ENCODE measurements at places on chromosomes 3 and 15.
A peak's percentile ranks its signal among the peaks of the same experiment; 100 is the strongest.

DNA sequence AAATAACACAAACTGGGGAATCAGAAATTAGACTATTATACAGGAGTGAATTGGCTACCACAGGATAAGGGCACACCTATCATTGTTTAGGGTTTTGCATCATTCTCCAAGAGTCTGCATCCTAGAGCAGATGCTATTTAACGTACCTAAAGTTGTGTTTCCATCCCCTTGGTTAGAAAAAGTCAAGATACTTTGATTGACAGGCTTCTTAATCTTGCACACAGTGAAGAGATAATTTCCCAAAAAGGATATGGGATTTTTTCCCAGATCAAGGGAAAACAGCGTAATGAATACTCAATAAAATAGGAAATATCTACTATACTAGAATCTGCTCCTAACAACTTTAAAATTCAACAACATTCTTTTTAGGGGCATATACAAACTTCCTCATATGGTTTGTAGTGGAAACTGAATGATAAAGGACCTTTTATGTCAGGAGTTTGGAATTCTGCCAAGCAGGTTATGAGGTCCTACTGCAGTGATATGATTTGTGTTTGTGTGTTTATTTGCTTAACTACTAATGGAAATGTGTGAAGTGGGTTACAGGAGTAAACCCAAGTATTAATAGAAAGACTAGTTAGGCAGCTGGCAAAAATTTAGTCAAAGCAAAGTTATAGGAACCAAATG is 124.1 kb upstream of the MME start:
- no peak for DNase-seq

DNA sequence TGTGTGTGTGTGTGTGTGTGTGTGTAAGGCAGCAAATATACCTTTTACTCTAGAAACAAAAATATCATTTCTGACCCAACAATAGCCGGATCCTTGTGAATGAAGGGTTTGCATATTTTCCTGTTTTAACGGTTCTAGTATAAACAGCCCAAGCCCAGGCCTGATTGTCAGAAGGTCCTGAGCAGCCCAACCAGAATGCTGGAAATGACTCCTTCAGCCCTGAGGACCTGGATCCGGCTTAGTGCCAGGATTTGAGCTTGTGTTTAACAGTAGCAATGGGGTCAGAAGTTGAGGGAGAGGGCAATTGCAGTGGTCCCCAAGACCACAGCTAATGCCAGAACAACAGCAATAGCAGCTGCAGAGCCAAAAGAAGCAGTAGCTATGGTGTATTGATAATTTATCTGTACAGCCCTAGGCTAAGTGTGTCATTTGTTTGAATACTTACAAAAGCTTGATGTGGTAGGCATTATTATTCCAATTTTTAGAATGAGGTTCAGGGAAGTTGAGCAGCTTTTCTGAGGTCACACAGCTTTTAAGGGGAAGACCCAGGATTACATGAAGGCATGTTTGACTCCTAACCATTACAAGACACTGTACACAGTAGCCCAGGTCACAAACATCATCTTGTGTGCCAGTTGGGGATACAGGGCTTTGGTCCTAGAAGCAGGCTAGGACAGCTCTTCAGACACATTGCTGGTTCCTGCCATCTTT is 12.8 kb downstream of the FOXL2 start:
- DNase-seq = no peak

- DNase-seq = no peak
Measured at GRCh38 chr15:72489943-72490554, 15.9 kb downstream of the ARIH1 start.

DNA sequence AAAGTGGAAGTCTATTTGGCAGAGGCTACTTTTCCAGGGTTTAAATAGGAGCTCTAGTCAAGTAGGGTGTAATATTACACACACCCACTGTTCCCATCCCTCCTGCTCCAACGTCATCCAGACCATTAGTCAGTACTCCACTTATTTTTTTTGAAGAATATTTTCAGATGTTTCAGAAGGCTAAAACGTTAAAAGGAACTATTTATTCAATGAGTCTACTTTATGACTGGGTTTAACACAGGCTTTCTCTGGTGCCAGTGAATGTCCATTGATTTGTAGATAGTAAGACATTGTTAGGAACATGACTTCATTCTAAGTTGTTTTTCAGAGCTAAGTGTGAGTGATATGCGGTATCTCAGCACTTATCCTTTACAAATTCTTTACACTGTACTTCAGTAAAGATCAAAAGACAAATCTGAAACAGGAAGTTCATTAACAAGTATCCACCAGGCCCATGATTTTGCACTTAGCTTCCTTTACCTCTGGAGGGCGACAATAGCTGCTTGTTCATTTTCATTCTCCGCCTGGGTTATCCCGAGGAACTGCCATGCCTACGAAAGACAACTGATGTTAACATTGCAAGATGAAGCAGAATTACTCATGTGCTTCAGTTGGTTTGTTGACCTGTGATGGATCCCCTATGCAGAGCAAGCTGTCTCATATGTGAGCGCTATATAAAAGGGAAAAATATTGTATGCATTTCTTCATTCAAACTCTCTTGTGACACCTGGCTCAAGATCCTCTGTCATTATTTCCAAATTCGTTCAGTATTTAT is 158.7 kb downstream of the USP13 start:
- DNase-seq = no peak

DNA sequence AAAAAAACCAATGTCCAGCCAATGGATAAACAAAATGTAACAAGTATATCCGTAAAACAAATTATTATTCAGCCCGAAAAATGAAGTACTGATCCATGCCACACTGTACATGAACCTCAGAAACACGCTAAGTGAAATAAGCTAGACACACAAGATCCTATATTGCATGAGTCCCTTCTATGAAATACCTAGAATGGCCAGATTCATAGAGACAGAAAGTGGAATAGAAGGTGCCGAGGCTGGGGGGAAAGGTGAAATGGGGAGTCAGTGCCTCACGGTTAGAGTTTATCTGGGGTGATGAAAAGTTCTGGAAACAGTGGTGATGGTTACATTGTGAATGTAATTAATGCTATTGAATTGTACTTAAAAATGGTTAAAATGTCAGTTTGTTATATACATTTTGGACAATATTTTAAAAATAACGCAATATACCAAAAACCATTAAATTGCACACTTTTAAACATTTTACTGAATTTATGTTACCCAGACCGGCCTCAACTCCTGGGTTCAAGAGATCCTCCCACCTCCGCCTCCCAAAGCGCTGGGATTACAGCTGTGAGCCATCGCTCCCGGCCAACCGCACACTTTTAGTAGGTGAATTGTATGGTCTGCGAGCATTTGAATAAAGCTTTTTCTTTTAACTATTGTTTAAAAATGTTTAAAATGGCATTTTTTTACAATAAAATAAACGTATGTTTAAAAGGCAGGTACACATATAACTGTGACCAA is 2.1 kb downstream of the RNF168 start:
- no peak for DNase-seq

GRCh38 chr3:180358179-180358578 is 243.8 kb upstream of the TTC14 start:
- no peak for DNase-seq

DNA sequence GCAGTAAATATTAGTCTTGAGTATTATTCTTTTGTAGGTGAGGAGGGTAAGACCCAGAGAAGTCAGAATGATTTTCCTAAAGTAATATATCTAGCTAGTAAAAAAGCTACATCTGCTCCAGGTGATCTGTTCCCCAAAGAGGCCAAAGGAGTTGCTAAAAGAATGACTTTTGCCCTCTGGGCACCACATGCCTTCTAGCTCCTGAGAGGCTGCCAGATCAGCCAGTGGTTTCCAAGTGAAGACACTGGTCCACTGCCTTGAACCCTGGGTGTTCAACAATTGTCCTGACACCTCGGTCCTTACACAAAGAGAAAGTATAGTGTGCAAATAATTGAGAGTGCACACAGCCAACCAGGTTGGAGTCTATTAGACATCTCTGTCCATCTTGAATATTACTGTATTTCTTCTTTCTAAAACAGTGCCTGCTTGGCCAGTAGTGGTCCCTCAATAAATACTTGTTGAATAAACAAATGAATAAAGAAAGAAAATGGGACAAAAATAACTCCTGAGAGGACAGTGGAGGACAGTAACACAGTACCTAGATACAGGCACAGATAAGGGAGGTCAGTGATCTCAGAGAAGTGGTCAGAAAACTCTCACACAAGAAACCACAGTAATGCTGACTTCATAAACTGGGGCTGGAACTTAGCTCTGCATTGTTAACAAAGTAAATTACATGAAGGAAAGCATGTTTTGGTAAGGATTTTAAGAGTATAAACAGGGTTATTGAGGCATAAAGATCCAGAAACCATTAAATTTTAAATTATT is 56.6 kb upstream of the CSTA start:
- no peak for DNase-seq

DNA sequence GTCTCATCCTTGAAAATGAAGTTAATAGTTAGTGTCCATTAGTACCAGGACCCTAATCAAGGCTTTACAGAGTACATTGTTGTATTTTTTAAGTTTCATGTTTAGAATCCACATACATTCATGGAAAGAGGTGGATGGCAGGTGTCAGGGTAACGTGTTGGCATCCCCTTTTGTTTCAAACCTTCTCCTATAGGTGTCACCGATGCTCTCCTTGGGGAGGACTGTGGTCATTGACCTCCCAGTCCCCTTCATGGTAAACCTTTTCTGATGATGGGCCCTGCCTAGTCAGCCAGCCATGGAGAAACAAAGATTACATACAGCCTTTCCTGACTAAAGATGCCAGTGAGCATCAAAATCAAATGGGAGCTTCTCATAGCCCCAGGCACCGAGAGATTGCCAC is 574.8 kb downstream of the AGBL1 start:
- no peak for DNase-seq

DNA sequence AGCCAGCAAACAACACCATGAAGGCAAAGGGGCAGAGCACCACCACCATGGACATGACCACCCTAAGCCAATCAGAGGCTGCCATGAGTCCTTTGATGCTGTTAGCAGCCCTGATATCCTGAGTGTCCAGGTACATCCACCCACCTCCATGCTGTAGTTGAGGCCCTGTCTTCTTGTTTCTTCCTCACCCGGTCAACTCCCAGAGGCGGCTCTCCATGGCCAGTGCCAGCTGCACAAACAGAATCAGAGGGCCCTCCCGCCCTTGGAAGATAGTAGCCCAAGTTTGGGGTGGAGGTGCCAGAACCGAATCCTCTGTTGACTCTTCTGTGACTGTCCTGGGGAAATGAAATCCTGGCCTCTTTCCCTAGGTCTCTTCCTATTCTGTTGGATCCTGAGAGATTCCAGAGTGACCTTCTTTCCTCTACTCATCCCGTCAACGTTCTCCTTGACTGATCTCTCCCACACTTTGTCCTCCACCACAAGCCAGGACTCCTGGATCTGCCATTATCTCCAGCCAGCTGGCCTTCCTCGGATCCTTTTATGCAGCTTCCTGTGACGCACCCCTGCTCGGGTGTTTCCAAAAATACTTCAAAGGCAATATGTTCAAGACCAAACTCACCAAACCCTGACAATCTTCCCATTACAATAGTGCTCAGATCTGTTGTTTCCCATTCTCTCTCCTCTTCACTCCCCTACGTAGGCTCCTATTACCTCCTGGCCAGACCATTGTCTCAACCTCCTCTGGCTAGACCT is 45.4 kb upstream of the DLG1 start:
- DNase-seq = no peak

- no peak for DNase-seq
Measured at GRCh38 chr3:10956986-10957385, 35.6 kb upstream of the SLC6A1 start.

GRCh38 chr3:89364314-89364713 is 256.9 kb downstream of the EPHA3 start:
- DNase-seq = no peak

GRCh38 chr15:63701365-63701764 is 104.2 kb downstream of the FBXL22 start:
- no peak for DNase-seq

- peak; percentile 41 for DNase-seq
Measured at GRCh38 chr3:48504051-48504946, at the start of gene SHISA5. Gene SHISA5, minus strand, starts transcription at chr3:48504174. Its CDS starts 80 bp downstream, at chr3:48504094.

DNA sequence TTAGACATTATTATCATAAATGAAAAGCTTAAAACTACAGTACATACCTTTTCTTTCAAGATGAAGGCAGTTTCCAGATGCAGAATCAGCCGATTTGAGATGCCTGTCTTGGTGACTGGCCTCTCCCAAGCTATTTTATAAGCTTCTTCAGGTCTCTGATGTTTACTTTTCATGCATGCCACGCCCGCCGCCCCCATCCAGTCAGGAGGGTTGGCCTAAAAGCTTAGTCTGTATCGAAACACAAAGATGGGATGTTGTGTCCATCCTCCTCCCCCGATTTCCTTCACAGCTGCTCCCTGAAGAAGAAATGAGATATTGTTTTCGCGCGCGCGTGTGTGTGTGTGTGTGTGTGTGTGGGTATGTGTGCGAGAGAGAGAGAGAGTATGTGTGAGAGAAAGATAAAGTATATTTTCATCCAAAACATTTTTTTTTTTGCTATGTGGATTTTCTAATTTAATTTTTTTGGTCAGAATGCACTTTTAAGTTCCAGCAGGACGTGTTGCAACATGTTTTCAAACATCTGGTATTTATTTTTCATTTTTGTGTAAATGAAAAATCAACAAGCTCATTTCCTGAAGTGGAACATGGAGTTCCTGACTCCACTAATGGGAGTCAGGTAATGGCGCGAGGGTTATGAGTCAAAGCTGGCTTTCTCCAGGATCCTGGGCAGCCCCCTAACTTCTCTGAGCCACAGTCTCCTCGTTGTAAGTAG is at the start of gene APOD:
Gene APOD (minus strand): TSS at position 110 of the 712 bp plus-strand sequence. CDS start 4,479 bp downstream, outside the sequence.
- no peak for DNase-seq

- DNase-seq = no peak
Measured at GRCh38 chr3:9409981-9410854, 12.8 kb downstream of the SETD5 start.

- DNase-seq = no peak
Measured at GRCh38 chr3:57354768-57355167, 62.3 kb upstream of the ASB14 start.

DNA sequence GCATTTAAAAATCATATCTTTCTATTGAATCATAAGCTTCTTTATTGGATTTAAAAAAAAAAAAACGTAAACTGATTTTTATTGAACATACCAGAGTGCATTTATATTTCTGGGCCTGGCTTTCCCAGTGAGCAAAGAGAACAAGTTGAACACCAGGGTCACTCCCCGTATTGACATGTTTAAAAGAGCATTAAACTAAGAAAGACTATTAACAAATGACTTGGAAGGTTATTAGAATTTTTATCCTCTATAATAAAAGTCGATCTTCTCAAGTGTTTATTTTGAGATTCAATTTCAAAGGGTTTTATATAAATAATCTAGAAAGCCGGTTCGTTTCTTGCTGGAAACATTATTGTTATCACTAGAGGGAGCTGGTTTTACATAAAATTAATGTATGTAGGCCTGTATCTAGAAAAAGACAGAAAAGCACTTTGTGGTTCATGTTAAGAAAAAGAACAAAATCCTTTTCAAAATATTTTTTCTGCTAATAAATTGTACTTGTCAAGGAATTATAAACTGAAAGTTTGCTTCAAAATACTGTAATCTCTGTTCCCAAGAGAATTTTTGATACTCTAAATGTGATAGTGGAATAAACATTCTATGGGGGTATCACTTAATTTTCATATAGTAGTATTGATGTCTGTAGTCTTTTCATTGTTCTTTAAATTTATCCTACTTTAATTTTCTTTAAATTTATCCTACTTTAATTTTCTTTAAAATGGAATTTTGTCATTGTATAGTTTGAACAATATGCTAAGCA is 321.8 kb upstream of the MME start:
- DNase-seq = no peak

Measured in stimulated activated CD8-positive, alpha-beta memory T cell treated with anti-CD3 and anti-CD28 coated beads, Interleukin-2, amount 100 ng/mL, for 1 hour (primary cell).